Retina (tissue), 1 donor: ENCODE measurements at places on chromosomes 4 and X.
A peak's percentile ranks its signal among the peaks of the same experiment; 100 is the strongest.

DNA sequence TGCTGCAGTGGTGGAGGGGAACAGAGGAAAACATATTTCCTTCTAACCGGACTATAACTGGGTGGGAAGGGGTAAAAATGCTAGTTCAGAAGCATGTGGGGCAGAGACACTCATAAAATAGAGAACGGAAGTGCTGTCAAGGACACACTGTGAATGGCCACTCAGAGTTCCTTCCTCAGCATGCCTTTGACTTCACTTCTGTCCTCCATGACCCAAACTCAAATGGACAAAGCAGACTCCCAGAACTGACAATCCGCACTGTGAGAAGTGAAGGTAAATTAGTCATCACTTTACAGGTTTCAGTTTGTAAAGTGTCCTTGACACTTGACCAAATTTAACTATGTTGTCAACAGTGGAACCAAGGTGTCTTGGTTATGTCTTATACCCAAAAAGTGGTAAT is 30.2 kb upstream of the ELF2 start:
- no peak for DNase-seq

- peak; percentile 11 for DNase-seq
Measured at GRCh38 chrX:15242899-15243555, 26.9 kb downstream of the ASB9 start.

DNA sequence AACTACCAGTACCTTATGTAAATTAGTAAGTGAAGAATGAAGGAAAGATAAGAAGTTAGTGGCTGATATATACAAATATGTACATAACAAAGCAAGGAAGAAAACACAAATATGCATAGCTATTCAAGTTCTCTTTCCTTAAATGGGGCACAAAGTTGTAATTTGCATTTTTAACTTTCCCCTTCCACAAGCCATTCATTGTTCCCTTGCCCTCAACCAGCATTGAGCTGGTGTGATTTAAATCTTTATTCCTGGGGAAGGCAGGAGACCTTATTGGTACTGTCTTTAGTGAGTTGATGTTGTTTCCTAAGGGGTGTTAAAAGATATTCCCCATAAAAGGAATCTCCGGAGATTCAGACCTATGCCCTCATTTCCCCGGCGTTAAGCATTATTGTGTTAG is 735.3 kb downstream of the PCDH18 start:
- no peak for DNase-seq

- no peak for DNase-seq
Measured at GRCh38 chrX:86066998-86067397, 19.6 kb upstream of the CHM start.

- no peak for DNase-seq
Measured at GRCh38 chrX:56219700-56220099, 12.5 kb upstream of the KLF8 start.

GRCh38 chr4:5888222-5889001 is 4.5 kb downstream of the CRMP1 start:
- peak; percentile 78 for DNase-seq

- DNase-seq, result no peak
Measured at GRCh38 chr4:118950929-118951570, 62.4 kb downstream of the SYNPO2 start.

- no peak for DNase-seq
Measured at GRCh38 chr4:55485821-55486220, 60.9 kb downstream of the CLOCK start.

GRCh38 chr4:91267543-91267942 is 1036.2 kb upstream of the GRID2 start:
- no peak for DNase-seq

DNA sequence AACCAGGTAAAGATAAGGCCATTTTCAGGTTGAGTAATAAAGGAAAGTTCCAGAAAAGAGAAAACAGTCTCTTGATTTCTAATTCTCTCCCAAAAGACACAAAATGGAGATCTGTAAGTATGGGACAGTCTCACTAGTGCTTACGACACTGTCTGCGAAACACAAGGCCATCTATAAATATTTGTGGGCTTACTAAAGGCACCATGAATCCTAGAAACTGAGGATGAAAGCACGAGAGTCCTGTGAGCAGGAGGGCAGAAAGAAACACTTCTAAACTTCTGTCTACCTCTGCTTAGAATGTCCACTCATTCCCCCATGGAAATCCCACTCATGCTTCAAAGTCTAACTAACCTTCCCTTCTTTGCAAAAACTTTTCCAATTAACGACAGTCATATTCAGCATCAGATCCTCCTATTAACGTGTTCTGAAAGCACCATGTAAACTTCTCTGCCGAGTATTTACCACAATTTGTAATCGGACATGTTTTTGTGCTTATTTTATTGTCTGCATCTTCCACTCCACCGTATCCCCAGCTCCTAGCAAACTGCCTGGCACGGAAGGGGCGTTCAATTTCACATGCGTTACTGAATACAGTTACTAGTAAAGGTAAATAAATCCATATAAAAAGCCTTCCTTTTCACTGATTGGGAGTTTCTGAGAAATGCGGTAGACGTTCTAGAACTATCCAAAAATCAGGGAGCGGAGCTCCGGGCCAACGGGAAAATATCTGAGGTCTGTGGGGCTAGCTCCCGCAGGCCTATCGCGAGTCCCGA is 665 bp downstream of the PSMD10 start:
- no peak for DNase-seq

DNA sequence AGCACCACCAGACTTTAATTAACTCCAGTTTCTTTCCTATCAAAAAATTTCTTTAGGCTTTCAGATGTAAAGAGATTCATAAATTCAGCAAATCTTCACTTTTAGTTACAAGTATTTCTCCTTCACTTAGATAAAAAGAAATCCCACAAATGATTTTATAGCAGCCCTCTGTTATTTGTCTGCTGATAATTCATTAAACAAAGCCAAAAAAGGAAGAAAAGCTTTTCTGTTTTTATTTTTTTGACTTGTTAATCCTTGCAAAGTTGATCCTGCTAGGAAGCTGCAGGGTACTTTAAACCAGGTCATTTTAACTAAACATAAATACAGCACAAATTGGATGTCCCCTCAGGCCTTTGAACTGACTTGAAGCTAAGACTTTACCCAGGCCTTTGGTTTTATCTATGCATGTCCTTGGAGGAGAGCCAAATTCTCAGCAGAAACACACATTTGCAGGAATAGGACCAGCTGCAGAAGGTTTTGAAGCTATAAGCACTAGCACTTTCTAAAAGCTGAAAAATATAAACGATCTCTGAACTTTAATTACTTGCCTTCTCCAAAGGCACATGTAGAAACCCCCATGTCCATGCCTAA is 57.5 kb downstream of the PCDH18 start:
- no peak for DNase-seq

- no peak for DNase-seq
Measured at GRCh38 chr4:128630871-128631270, 178.6 kb upstream of the JADE1 start.
